SHP77 (cell line): ENCODE measurements at places on chromosomes 5 and 9.

DNA sequence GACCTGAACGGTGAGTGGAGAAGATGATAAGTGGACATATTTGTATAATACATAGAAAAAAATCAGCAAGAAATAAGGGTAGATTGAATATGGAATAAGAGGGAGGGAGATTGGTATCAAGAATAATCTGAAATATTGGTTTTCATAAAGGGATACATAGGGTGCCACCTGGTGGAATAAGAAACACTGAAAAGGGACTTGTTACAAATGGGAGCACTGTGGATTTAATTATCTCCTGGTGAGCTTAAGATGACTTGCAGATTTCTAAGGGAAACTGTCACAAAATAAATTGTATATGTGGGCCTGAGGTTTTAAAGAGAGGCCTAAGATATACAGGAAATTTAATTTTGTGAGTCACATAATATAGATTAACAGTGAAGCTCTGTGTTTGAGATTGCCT, 1403.5 kb upstream of the CDH18 start:
- no peak for DNase-seq

DNA sequence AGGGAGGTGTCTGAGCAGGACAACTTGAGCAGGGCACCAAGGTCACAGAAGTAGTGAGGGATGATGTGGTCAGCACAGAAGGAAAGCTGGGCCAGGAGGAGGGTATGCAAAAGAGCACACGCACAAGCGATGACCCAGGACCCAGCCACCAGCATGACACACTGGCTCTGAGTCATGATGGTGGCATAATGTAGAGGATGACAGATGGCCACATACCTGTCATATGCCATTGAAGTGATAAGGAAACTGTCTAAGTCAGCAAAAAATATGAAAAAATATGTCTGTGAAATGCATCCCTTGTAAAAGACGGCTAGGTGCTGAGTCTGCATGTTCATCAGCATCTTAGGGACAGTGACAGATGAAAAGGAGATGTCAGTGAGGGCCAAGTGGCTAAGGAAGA, 380 bp downstream of the OR1J1 start:
- DNase-seq, result no peak

GRCh38 chr9:95132366-95133324, 184.9 kb downstream of the FANCC start:
- peak; percentile 52 for DNase-seq

- DNase-seq, result no peak
Observed at GRCh38 chr9:88587182-88587581, 52.2 kb downstream of the NXNL2 start.

- DNase-seq, result no peak
Observed at GRCh38 chr9:85981369-85981768, 40.4 kb downstream of the NAA35 start.

DNA sequence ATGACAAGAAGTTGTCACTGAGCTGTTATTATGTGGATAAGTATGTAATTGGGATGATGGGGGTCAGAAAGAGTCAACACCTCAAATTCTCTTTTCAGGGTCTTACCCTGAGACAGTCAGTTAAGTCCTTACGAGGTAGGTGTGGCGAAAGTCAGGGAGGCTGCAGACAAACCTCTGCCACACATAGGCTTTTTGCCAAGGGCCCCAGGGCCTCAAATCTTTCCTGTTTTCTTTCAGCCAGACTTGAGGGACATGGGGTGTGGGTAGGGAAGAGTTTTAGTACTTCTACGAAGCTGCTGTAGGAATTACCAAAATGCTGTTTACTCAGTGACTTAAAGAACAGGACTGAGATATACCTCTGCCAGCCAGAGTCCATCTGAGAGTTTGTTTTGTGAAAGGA, 13.8 kb downstream of the OR2S2 start:
- DNase-seq, result no peak

- no peak for DNase-seq
Observed at GRCh38 chr5:74638970-74639806, 1.3 kb downstream of the ENC1 start.

GRCh38 chr5:68954618-68954910, 139.2 kb upstream of the SLC30A5 start:
- DNase-seq, result no peak

DNA sequence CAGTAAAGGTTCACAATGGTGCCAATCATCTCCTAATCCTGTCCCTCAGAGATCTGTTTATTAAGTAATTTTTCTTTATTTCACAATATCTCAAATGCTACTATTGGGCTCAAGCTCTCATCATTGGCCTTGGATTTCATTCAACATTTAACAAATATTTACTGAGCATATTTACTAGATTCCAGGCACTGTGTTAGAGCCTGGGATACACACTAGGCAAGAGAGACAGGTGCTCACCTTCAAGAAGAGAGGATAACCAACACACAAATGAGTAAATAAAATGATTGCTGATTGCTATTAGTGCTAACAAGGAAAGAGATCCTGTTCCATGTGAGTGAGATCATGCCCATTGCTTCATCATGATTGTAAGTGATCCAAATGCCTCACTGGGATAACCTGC, 27.4 kb downstream of the PPP2R2B start:
- no peak for DNase-seq

- no peak for DNase-seq
Observed at GRCh38 chr9:17847908-17848307, 269.0 kb downstream of the SH3GL2 start.

- DNase-seq, result no peak
Observed at GRCh38 chr9:124473310-124473709, 23.1 kb downstream of the ADGRD2 start.

GRCh38 chr9:110933350-110934001, 104.8 kb downstream of the LPAR1 start:
- no peak for DNase-seq

GRCh38 chr5:156036640-156037039, 290.3 kb upstream of the SGCD start:
- DNase-seq, result no peak

DNA sequence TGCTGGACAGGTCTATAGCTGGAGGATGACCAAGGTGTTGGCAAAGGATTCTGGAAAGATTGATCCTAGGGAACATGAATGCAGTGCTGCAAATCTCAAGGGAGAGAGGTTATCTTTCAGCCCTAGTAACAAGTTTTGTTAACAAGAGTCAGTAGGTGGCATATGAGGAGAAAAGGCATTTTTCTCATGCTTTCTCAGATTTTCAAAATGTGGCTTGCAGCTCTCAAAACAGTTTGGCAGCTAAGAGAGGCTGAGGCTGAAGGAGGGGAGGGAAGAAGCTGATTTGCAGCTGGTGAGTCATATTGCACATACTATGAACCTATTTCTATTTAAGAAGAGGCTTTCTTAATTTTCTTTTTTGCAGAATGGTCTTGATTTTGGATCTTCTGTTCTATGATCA, 64.3 kb upstream of the PCA3 start:
- no peak for DNase-seq

GRCh38 chr5:56759521-56760216, 55.7 kb upstream of the MAP3K1 start:
- DNase-seq, result no peak

- no peak for DNase-seq
Observed at GRCh38 chr9:126692759-126693427, 79.2 kb downstream of the LMX1B start.

DNA sequence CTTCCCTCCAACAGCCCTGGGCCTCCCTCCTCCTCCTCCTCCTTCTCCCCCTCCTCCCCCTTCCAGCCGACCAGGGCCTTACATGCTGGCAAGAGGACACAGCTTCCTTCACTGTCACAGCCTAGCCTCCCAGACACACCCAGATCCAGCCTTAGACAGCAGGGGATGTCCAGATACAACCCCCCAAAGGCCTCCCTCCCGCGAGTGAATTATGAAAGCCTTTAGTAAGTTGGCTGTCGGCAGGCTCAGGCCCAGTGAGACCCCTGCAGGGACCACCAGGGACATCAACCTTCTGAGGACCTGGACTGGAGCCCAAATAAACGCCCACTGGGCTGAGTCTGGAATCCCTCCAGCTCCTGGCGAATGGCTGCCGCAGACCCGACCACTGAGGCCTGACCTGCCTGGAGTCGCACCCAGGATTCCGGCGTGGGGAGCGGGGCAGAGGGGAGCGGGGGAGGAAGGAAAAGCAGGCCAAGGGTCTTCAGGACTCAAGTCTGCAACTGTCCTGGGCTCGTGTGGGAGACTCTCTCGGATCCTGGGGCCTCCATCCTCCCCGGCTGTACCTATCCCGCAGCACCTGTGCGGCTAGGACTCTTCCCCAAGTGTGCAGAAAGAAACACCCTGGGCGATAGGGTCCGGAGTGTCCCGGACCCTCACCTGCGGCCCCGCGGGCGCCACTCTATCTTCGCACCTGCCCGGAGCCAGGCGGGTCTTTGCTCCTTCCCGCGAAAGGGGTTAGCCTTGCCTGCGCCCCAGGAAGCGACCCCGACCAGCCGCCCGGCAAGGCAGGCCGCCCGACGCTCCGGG, 705 bp downstream of the SEPTIN8 start:
- DNase-seq, result peak; percentile 29
